ENCODE measurements at places on chromosomes 16 and 17.

GRCh38 chr17:9615486-9615885 lies 29.8 kb upstream of the USP43 start:
- no peak for DNase-seq

- no peak for DNase-seq
These were observed 317.1 kb downstream of the PHKB start for GRCh38 chr16:47778106-47778801.

DNA sequence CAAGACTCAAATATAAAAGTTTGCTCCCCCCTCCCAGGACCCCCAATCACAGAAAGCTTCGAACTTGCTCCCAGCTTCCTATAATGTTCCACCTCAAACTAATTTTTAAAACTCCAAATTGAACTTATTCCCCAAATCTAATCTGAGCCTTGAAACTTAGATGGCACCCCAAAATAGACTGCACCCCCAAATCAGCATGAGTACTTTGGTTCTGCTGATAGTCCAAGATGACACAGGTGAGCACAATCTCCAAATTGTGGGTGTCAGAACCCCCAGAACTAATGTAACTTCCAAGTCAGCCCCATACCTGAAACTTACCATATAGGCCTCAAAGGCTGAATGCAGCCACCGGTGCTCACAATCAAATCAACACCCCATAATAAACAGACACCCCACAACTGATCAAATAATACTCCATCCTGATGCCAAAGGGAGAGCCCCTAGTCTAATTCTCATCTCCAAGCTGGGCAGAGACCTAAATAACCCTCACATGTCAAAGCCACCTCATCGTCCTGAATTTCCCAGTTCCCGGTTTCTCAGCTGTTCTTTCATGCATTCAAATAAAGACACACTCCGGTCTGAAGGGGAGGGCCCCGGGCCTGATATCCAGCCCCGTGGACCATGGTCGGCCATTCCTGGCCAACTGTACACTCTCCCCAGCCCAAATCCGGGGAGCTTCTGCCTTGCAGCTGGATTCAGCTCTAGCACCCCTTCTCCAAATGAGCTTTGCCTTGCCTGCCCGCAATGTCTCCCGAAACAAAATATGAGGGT lies 1.8 kb upstream of the BCL6B start:
- no peak for DNase-seq

- DNase-seq, result no peak
These were observed 7.2 kb downstream of the MRPL27 start for GRCh38 chr17:50365649-50366393.

- DNase-seq, result no peak
These were observed 113.9 kb upstream of the FOXF1 start for GRCh38 chr16:86396422-86396821.

DNA sequence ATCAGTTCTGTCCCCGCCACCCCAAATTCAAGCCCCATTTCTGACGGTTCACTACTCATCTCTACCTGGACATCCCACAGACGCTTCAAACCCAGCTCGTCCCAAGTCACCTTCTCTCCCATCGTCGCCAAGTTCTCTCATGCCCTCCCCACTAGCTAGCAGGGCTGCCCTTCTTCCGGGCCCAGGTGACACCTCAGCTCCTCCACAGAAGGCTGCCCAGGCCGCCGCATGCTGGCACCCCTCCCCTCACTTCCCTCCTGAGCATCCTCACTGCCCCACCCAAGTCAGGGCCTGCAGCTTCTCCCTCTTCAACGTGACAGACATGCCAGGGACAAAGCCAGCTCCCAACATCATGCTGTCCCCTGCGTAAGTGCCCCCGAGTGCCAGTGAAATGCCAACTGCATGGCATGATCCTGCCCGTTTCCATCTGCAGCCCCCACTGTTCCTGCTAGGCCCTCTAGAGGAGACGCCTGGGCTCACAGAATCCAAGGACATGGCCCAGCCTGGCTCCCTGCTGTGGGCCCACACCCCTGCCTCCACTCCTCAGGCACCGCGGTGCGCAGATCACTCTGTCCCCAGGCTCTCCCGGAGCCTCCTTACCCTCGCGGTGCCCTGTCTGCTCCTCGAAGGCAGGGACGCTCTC lies 5.9 kb downstream of the CYB561 start:
- no peak for DNase-seq

DNA sequence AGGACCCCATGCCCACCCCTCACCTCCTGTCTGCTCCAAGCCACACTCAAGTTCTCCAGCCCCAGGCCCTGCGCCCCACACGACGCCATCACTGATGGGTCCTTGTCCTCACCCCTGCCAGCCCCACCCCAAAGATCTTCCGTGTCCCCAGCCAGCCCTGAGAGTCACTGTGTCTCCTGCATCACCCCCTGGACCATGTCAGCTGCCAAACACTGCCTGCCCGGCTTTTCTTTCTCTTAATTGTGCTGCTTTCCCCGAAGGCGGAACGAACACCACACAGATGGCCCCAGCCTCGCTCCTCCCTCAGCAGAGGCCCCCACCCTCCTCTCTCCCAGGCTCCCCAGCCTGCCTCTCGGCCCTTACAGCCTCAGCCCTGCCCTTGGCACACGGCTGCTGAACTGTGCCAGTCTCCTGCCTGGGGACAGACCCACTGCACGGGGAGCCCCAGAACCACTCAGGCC lies 4.8 kb upstream of the GAA start:
- no peak for DNase-seq

DNA sequence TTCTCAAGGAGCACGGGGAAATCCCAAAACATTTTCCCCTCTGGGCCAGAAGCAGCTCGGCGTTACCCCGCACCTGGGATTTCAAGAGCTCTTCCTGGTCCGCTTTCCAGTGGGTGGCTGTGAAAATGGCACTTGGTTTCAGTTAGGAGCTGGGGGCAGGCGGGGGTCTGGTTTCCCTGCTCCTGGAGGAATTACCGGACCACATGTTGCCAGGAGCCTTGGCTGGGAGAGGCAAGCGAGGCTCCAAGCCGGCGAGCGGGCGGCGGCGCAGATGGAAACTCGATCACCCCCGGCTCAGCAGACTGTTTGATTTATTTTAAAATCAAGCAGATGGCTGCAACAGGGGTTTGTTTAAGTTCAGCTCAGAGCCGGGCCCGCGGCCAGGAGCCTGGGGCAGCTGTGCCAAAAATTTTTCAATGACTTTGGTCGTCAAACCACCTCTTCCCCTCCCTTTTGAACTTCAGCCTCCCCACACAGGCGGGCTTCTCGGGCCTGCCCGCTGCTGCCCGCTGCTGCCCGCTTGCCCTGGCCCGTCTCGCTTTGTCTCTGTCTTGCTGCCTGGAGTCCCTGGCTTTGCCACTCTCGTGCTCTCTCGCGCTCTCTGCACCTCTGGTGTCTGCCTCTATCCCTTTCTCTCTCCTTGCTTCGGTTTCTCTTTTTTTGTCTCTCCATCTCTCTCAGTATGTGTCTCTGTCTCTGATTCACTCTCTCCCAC lies 108.0 kb upstream of the CIBAR2 start:
- no peak for DNase-seq

- DNase-seq, result peak; percentile 88
These were observed 7.3 kb downstream of the FMNL1 start for GRCh38 chr17:45228763-45229539.

Measured in activated CD8-positive, alpha-beta memory T cell treated with anti-CD3 and anti-CD28 coated beads for 1 hour (primary cell).